ENCODE measurements at places on chromosomes 2 and 18.

- no peak for DNase-seq
Measured at GRCh38 chr2:160349306-160349705, 144.3 kb downstream of the RBMS1 start.

- no peak for DNase-seq
Measured at GRCh38 chr2:241944821-241945220, 75.3 kb downstream of the RTP5 start.

- peak; percentile 59 for DNase-seq
Measured at GRCh38 chr18:22342625-22343024, 75.1 kb downstream of the CTAGE1 start.

DNA sequence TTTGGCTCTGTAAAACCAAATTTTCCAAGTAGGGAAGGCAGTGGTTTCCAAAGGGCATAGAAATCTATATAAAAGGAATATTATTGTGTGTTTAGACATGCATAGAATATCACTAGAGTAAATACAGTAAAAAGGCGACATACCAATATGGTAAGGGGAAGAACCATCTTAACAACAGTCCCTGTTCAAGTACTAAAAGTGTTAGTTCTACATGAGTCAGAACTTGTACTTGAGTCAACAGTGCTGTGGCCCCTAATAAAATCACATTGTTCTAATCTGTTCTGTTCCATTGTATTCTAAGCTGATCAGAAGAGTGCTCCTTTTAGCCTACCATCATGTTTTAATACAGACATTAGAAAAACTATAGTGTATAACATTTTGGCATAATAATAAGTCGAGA lies 36.1 kb upstream of the TNFRSF11A start:
- DNase-seq, result peak; percentile 15

DNA sequence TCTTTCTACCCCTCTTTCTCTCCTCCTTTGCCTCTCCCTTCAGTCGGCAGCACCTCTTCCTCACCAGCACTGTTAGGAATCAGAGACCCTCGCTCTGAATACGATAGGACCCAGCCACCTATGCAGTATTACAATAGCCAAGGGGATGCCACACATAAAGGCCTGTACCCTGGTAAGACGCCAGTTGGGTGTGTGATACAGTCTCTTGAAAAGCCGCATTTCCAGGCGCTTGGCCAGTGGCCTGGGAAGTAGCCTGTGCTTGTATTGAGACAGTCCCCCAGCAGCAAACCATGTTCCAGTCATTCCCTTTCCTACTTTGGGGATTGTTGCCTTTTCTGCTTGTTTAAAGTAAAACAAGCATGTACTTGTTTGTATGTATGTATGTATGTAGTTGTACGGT lies 118.4 kb upstream of the DAPL1 start:
- no peak for DNase-seq

GRCh38 chr2:127857265-127857808 lies 618 bp downstream of the POLR2D start:
- peak; percentile 7 for DNase-seq

GRCh38 chr2:130380096-130380934 lies 24.5 kb downstream of the PTPN18 start:
- no peak for DNase-seq

GRCh38 chr2:220935789-220936321 lies 636.2 kb downstream of the EPHA4 start:
- no peak for DNase-seq

GRCh38 chr18:9796935-9797549 lies 88.7 kb upstream of the TXNDC2 start:
- peak; percentile 51 for DNase-seq

DNA sequence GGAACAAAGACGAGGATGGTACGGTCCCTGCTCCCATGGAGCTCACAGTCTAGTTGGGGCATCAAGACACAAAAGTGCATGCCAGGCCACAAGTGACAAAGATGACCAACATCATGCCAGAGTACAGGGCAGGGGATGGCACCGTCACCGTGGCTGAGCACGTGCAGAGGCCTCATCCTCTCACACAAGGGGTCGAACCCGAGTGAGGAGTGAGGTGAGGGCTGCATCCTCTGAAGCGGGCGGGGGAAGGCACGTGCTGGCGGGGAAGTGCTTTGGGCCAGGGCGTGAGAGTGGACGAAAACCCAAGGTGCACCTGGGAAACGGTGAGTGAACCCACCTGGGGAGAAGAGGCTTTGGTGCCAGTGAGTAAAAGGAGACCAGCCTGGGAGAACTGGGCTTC lies 41.0 kb downstream of the MRPL35 start:
- no peak for DNase-seq

GRCh38 chr2:181937473-181937872 lies 45.9 kb downstream of the ITPRID2 start:
- DNase-seq, result peak; percentile 48

DNA sequence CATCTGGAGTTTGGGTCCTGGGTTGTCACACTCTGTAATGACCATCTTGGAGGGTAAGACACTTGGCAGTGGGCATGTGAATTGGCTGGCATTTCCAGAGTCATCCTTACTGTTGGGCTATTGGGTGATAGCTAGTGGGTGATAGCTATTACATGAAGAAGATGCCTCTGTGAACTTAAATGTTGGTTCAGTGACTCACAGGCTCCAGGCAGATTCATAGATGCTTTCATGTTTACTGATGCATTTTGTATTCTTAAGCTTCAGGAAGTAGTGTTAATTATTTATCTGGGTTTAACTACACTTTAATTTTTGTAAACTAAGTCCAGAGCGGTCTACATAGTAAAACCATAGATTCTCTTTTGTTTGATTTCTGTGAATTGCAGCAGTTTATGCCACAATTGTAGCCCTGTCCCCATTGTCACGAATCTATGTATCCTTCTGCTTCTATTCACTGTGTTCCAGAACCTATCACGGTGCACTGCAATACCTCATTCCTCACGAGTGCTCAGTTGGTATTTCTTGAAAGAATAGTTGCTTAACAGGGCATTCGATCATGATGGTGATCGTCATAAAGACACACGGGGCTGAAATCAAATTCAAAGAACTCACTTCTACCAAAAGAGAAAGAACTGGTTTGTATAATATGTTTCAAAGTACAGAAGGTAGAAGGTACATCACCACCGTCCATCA lies 79.7 kb downstream of the GBX2 start:
- DNase-seq, result peak; percentile 5

- DNase-seq, result peak; percentile 52
Measured at GRCh38 chr18:62938006-62938405, 222.7 kb downstream of the PHLPP1 start.

DNA sequence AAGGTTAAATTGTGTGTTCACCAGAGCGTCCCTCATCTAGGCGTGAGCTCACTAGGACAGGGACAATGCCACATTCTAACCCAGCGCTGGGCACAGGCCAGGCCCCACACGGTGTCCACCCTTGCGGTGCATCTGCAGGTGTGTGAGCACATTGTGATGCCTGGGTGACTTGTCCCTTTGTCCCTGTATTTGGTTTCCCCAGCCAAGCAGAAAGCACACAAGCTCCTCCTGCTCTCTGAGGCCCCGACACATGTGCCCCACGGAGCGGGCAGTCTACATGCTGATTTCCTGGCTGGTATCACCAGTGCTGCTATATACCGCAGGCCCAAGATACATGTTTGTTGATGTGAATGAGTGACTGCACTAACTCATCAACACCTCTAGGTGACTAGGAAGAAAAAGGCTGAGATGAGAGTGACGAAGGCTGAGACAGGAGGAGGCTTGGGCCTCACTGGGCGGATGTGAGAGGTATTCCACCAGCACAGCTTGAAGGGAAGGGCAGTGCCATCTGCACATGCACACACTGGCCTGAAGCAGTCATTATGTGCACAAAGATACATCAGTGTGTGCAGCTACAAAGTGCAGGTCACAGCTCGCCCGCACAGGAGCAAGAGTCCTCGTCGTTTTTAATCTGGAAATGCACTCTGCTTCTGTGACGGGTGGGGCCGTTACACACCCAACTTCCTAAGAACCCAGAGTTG lies 205.9 kb downstream of the EIPR1 start:
- DNase-seq, result no peak

- DNase-seq, result no peak
Measured at GRCh38 chr2:227627769-227628168, 10.5 kb downstream of the SCYGR4 start.

DNA sequence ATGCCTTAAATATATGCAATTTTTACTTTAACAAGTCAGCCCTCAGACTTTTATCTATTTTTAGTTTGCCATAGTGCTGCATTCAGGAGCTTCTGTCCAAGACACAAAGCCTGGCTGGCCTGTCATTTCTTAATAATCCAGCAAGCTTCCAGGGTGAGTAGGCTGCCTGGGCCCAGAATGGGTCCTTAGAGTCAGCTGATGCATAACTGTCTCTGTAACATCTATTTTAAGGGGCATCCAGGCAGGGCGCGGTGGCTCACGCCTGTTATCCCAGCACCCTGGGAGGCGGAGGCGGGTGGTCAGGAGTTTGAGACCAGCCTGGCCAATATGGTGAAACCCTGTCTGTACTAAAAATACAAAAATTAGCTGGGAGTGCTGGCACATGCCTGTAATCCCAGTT lies 11.8 kb upstream of the GNLY start:
- no peak for DNase-seq

DNA sequence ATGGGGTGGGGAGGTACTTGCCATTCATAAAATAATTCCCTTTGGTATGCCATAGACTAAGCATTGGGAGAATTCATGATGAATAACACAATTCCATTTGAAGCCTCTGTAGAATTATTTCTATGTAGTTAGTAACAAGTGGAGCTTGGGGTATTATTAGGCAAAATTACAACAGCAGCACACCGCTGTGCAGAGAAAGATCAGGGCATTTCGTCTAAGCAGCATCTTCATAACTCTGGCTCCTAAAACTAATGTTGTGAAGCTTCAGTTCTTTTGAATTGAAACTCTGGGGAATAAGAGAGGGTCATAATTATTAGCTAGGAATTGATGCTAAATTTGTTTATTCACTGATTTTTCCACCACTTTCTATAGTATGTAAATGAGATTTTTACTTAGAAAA lies 630.7 kb downstream of the DCC start:
- no peak for DNase-seq

GRCh38 chr18:12421732-12422131 lies 14.0 kb downstream of the PRELID3A start:
- no peak for DNase-seq

DNA sequence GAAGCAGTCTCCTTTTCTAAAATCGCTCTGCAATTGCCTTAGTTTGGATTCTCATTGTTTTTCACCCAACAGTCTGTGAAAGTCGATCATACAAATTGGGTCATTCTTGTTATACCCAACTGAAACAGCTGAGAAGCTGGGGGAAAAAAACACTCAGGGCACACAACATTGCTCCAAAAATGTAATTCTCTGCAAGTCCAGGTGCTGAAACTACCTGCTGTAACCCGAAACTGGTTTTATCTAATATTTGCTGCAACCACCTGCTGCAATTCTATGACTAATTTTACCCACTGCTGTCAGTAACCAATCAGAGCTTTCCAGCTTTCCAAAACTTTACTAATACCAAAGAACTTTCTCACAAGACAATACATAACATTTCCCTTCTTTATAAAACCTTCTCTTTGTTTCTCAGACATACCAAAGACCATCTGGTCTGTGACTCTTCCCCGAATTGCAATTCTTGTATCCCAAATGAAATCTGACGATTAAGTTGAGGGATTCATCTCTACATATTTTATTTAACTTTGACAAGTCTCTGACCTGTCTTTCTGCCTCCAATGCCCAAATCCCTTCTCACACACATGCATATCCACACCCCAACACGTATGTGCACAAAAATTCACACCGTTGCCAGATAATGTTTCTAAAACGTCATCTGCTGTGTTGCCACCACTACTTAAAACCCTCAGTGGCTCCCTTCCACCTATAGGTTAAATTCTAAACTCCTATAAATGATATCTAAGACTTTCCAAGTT lies 198.3 kb downstream of the PIEZO2 start:
- DNase-seq, result no peak

DNA sequence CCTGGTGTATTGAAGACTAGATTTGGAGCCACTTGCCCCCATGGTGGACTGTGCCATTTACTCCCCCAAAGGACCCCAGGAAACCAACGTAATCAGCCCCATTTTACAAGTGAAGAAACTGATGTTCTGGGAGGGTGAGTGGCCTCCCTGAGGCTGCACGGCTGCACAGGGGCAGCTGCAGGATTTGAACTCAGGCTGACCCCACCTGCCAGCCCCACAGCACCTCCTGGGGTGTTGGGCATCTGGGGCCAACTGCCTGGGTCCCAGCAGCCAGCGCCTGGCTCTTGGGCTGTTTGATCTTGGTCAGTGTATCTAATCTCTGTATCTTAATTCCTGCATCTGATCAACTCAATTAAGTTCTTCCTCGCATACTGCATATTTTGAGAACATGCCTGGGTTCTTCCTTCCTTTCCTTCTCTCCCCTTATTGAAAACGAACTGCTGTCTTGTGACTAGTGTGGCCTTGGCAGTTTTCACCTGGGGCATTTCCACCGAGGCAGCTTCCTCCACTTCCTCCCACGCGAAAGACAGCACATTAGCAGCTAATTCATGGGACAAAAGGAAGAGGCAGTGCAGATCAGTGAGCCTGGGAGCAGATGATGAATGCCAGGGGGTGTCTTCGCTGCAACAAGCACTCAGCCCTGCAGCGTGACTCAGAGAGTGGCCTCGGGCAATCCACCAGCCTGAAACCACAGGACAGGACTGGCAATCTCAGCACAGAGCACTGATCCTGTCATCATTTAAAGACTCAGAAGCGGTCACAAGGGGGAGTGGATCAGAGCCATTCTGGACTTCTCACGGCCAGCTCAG lies 184.1 kb upstream of the RAB12 start:
- DNase-seq, result peak; percentile 34

- DNase-seq, result no peak
Measured at GRCh38 chr2:86185517-86186212, 9.6 kb downstream of the IMMT start.

- no peak for DNase-seq
Measured at GRCh38 chr2:239826786-239827522, 198.2 kb downstream of the NDUFA10 start.

GRCh38 chr18:58417752-58418151 lies 211.1 kb downstream of the ALPK2 start:
- peak; percentile 92 for DNase-seq

- no peak for DNase-seq
Measured at GRCh38 chr2:14234911-14235310, 397.6 kb upstream of the LRATD1 start.

- DNase-seq, result peak; percentile 94
Measured at GRCh38 chr2:30178618-30179434, 32.0 kb downstream of the YPEL5 start.

DNA sequence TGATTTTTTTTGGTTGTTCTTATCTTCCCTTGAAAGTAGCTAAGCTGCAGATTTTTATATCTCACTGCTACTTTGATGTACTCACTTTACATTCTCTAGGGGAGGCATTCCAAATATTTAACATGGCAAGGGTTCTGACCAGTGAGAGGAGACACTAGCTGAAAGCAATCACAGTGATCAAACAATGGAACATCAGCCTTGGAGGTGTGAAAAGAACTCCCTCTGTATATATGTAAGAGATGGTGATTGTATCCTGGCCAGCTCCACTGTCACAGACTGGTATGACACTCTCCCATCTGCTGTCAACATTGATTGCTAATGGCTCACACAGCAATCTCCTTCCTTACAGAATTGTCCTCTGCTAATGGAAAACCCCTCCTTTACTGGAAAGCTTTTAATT lies 291.7 kb upstream of the CDH19 start:
- DNase-seq, result no peak

GRCh38 chr2:8170552-8171327 lies 511.1 kb upstream of the ID2 start:
- DNase-seq, result no peak

Data from fibroblast of mammary gland (primary cell).